ENCODE measurements at places on chromosomes 3 and 15.

DNA sequence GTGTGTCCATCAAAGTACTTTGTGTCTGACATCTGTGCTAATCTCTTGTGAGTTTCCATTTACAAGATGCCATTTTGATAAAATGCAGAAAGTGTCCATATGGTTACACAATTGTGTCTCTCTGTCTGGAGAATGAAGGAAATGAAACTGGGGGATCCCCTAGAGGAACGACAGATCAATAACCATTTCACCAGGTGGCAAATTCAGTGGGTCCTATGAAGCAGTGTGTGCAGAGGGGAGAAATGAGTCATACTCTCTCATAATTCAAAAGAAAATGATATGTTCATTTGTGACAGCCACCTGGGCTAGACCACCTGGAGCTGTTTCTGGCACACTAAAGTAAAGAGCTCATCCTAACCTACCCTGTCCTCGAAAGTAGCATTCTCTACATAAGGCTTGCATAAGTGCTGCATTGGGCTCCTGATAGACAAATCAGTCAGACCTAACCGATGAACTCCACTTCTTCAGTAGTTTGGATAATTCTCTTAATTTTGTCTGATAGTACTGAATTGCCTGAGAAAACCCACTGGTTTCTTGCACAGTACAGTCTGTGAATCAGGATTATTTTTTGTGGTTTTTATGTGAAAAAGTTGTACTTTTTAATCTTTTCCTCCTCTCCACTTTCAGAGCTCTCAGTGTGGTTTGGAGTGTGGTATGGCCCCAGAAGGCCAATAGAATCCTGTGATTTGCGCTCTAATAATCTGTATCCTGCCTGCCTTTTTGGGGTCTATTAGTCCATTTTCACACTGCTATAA, 10.3 kb upstream of the CD47 start:
- no peak for DNase-seq

- no peak for DNase-seq
Measured at GRCh38 chr3:100359035-100359434, 24.5 kb downstream of the NIT2 start.

GRCh38 chr3:97967966-97968365, 4.3 kb downstream of the RIOX2 start:
- DNase-seq, result no peak

DNA sequence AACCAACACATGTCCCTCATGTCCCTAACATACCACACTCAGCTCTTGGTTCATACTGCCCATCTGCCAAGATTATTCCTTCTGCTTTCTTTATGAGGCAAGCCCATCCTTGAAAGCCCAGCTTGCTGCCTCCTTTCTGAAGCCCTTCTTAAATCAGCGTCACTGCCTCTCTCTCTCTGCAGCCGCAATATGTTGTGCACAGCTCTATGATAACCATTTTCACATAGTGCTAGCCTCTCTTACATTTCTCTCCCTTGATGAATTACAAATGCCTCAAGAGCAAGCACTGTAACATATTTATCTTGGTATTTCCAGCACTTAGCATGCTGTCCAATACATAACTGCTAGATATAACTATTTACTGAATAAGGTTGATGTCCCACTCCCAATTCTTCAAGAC, 86.5 kb downstream of the TNIK start:
- DNase-seq, result no peak

DNA sequence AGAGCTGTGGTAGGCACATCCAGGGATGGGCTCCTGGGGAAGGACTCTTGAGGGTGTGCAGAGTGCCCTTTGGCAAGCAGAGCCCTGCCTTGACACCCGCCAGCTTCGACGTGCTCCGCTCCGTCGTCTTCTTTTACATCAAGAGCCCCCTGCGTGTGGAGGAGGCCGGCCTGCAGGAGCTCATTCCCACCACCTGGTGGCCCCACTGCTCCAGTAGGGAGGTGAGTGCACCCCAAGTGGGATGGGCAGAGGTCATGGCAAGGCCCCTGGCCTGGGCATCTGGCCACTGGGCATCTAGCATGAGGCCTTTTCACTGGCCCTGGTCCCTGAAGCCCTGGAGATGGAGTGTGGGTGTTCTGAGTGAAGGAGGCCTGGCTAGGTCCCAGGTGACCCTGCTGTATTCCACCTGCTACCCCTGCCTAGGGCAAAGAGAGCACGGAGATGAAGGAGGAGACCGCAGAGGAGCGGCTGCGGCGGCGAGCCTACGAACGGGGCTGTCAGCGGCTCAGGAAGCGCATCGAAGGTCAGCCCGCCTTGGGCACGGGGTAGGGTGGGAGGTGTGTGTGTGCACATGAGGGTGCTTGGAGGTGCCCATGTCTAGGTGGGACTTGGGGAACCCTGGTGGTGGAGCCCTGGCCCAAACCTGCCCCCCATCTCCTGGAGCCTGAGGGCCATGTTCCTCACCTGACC, 12.2 kb downstream of the RNF123 start:
- no peak for DNase-seq

- DNase-seq, result no peak
Measured at GRCh38 chr3:132406587-132406986, 10.7 kb upstream of the DNAJC13 start.

DNA sequence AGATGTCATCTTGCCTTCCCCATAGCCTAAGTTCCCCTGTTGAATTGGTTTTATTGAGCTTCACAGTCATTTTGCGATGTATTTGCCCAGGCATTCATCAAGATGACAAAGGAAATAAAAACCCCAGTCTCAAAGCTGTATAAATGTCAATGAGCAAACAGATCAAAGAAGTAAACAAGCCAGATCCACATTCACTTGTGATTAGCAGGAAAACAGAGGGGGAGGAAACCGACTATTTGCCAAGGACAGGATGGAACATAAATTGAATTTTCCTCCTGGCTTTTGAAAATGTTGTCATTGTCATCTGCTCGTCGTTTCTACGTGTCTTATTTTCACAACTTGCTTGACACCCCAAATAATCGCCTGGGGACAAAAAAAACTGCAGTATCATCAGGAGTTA, 83.5 kb downstream of the SV2B start:
- no peak for DNase-seq

GRCh38 chr3:127458696-127459604, 131.6 kb downstream of the TPRA1 start:
- peak; percentile 17 for DNase-seq

GRCh38 chr15:85752124-85752475, 42.6 kb downstream of the KLHL25 start:
- no peak for DNase-seq

DNA sequence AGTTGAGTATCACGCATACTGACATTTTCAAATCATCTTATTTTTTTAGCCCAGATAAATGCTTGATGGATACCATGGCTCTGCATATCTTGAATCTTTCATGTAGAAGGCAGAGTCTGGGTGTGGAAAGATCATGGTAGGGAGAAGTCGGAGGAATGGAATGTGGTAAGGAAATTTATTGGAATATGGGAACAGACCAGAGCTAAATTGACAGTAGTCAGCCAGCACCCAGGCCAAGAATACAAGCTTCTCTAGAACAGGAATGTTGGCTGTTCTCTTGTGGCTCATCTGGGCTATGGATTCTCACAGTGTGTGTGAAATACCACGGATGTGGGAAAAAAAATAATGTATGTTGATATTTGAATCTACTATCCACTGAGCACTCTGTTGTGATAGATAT, 305.7 kb upstream of the COL8A1 start:
- peak; percentile 66 for DNase-seq

GRCh38 chr15:78922527-78922926, 22.3 kb downstream of the CTSH start:
- DNase-seq, result no peak

GRCh38 chr3:60461267-60461666, 790.0 kb downstream of the FHIT start:
- DNase-seq, result peak; percentile 59

- DNase-seq, result no peak
Measured at GRCh38 chr3:178767581-178767980, 231.3 kb downstream of the KCNMB2 start.

GRCh38 chr3:55795296-55795695, 308.2 kb upstream of the WNT5A start:
- no peak for DNase-seq

GRCh38 chr15:58486062-58486461, 54.3 kb downstream of the LIPC start:
- DNase-seq, result no peak

- no peak for DNase-seq
Measured at GRCh38 chr3:165835431-165835830, 1.8 kb downstream of the BCHE start.

GRCh38 chr3:135447483-135447882, 518.0 kb upstream of the PPP2R3A start:
- no peak for DNase-seq

GRCh38 chr3:184157206-184157605, 2.0 kb downstream of the DVL3 start:
- no peak for DNase-seq

DNA sequence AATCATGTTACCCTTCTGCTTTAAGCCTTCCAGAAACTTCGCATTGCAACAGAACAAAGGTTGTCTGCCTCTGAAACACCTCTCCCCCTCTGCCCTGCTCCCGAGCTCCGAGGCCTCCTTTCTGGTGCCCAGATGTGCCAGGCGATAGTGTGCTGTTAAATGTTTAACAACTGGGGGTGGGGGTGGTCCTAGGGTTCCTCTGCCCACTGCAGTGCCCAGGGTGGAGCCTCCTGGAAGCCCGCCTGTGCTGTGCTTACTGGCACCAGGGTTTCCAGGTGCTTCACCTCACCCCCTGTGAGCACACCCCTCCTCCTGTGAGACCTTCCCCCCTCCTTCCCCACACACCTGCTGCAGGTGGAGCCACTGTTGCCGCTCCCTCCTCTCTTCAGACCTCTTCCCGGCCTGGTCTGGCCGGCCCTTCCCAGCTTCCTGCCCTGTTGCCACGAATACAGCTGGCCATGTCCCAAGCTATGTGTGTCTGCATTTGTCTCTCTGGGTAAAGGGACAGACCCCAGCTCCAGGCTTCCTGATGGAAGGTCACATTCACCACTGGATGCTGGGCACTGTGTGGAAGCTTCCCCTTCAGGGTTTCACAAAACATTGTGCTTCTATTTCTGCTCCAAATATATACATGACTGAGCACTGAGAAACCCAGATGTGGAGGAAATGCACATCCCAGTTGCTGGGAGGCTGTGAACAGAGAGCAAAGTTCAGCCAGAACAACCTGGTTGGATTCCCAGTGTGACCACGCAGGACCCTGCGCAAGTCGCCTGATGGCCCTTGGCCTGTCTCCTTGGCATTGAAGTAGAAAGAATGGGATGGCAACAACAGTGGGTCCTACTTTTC, 37.2 kb downstream of the MGLL start:
- DNase-seq, result no peak

GRCh38 chr3:185958626-185959025, 20.8 kb upstream of the TRA2B start:
- DNase-seq, result no peak

- peak; percentile 33 for DNase-seq
Measured at GRCh38 chr3:173799060-173799816, 401.7 kb downstream of the NLGN1 start.

- DNase-seq, result no peak
Measured at GRCh38 chr15:67196222-67196621, 58.2 kb downstream of the AAGAB start.

DNA sequence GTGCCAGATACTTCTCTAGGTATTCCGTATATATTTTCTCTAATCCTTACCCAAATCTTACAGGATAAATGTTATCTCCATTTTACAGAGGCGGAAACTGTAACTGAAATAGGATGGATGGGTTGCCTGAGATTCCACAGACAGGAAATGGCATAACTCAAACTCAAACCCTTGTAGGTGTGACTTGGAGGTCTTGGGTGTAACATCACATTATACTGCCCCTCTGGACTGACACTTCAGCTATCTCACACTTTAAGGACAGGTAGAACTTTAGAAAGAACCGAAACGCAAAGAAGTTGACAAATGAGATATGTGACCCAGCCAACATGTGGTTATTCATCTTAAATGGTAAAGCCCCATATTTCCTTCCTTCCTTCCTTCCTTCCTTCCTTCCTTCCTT, 122.1 kb downstream of the PDCD6IP start:
- no peak for DNase-seq

DNA sequence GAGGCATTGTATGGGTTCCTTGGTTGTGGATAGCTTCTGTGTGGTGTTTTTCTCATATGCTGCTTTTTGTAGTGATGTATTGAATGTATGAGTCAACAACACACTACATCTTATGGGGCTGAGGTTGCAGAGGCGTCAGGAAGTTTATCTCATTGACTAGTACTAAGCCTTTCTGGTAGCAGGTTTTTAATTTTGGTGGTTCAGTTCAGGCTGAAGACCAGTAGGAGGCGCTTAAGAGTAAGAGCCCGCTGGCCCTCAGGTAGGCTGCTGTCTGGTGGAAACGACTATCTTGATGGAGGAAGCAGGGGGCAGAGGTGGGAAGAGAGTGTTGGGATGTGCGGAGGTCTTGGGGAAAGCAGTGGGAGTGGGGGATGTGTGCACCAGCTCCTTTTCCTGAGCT, 62.4 kb downstream of the RTP4 start:
- no peak for DNase-seq

DNA sequence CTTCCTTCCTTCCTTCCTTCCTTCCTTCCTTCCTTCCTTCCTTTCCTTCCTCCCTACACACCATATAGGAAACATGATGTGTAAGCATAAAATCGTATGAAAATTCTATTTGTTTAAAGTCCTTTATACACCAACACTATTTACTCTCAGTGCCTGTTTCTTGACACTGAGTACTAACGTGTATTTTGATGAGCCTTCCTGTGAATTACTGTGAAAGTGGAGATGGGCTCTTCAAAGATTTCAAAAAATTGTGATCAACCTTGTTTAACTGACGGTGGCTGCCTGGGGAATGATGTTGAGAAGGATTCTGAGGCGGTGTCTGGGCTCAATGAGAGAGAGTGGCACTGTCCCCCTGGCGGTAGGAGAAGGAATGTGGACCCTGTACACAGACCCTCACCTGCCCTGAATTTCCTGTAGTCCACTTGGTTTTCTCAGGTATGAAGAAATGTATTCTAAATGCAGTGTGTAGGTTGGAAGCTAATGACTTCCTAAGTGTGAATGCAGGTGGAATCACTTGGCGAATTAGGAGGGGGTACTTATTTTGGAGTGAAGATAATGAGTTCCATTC, 237.9 kb downstream of the GAP43 start:
- DNase-seq, result no peak

DNA sequence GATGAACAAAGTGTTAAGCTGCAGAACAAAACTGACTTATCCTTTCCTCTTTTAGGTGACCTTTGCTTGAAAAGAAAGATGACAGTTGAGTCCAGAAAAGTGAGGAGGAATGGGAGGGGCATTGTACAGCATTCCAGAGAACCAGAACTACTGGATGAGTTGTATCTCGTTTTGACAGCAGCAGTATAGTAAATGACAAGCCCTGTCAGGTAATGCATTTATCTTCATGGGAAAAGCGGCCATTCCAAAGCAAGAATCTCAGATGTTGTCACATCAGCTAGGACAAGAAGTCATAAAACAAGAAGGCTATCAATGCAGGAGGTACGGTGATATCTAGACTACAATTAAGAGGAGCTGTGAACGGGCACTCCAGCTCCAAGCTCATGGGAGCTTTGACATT, 421.5 kb downstream of the MAGI1 start:
- DNase-seq, result no peak
